Suprapubic skin (tissue), 4 donors: ENCODE measurements at places on chromosomes 1 and 21.

DNA sequence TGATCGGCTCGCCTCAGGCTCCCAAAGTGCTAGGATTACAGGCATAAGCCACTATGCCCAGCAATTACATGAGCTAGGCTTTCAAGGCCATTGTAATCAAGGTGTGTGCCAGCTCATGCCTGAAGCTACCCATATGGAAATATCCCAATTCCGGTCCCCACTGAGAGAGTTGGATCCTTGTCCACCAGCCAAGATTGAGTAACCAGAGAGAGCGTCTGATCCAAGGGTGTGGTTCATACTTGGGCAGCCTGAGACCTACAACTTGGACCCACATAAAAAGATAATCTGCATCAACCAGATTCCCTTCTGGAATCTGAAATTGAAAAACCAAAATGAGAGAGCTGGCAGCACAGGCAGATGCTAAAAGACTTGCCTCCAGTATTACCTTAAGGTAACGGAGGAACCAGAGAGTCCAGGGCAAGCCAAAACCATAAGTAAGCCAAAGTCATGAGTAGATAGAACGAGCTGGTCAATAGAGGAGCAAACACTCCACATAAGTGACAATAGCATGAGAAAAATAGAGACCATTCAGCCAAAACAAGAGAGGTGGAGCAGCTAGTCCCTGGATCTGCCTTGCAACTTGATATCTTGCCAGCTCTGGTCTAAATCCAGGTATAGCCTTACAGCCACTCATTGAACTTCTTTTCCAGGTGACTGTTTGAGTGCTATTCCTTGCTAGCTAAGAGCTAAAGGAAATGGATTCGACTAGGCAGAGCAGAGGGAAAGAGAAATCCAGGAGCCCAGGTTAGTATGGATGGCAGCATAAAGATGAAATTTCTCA is 63.8 kb upstream of the ATP1A1 start:
- no peak overlapping the region for H3K4me3 ChIP-seq
- H3K27me3 ChIP-seq: no peaks in the 10 kb centered on the region
- H3K4me1 ChIP-seq: peaks cover 39% of the 10 kb centered on the region
- DNase-seq: no peak

GRCh38 chr1:107529511-107530149 is 388.8 kb downstream of the NTNG1 start:
- H3K27ac ChIP-seq: peak overlapping the region; percentile 75
- peaks cover 31% of the 10 kb centered on the region for H3K4me1 ChIP-seq
- H3K4me3 ChIP-seq: no peak overlapping the region

DNA sequence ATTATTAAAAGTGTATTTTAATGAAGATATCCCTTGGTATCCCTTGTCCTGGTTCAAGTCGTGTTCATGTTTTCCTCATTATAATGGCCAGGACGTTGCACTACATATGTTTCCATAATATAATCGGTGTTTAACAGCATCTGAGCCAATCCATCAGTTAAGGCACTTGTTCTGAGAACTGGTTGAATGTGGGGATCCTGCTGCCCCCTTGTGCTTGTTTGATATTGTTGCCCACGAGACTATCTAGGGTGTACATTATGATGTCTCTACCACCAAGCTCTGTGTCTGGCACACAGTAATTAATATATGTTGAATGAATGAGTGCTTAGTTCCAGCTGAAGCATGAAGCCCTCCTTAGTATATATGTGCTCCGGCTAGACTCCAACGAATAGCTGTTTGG is 193.0 kb downstream of the CACNA1E start:
- no peaks in the 10 kb centered on the region for H3K4me1 ChIP-seq
- H3K27ac ChIP-seq: no peak overlapping the region
- H3K27me3 ChIP-seq: peaks cover 7% of the 10 kb centered on the region
- no peak overlapping the region for H3K4me3 ChIP-seq
- DNase-seq: no peak

GRCh38 chr1:113140588-113141446 is 67.8 kb downstream of the LRIG2 start:
- H3K27me3 ChIP-seq: no peaks in the 10 kb centered on the region
- H3K27ac ChIP-seq: no peak overlapping the region
- DNase-seq: no peak
- no peaks in the 10 kb centered on the region for H3K36me3 ChIP-seq
- H3K4me3 ChIP-seq: peak overlapping the region; percentile 8
- H3K4me1 ChIP-seq: peaks cover 27% of the 10 kb centered on the region

DNA sequence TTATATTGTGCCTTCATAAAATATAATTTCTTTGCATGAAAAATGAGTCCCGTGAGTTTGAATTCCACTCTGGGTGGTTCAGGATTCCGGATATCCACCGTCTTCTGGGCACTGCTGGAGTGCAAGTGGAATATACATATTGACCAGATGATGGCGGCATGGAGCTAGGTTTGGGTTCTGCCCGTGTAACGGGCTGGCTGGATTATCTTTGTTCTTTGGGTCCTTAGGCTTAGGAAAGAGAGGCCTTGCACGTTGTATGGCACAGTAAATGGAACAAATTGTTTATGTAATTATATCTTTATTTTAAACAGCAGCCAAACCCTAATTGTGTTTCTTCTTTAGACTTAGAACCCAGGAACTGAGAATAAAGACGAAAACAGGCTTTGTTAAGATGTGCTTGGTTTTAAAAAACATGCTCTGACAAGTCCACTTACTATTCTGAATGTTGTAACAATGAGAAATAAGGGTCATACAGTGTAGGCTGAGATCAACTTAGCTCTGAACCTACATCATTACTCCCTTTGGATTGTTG is 13.5 kb upstream of the ACBD6 start:
- H3K4me3 ChIP-seq: no peak overlapping the region
- H3K27me3 ChIP-seq: no peaks in the 10 kb centered on the region
- no peak for DNase-seq
- no peak overlapping the region for H3K27ac ChIP-seq
- H3K36me3 ChIP-seq: no peaks in the 10 kb centered on the region

- no peak overlapping the region for H3K27ac ChIP-seq
- H3K4me3 ChIP-seq: no peak overlapping the region
- DNase-seq: no peak
These were observed 4.1 kb upstream of the AVPR1B start for GRCh38 chr1:206121269-206121668.

GRCh38 chr1:98661544-98662355 is at the start of gene SNX7:
SNX7 (plus strand) TSS chr1:98661721; CDS start chr1:98661732, 11 bp downstream.
- DNase-seq: peak; percentile 89
- H3K36me3 ChIP-seq: no peaks in the 10 kb centered on the region
- H3K27ac ChIP-seq: peak within 1 kb of the TSS; percentile 89
- H3K4me1 ChIP-seq: peaks cover 29% of the 10 kb centered on the region
- peak within 1 kb of the TSS; percentile 78 for H3K4me3 ChIP-seq
- no peaks in the 10 kb centered on the region for H3K27me3 ChIP-seq

DNA sequence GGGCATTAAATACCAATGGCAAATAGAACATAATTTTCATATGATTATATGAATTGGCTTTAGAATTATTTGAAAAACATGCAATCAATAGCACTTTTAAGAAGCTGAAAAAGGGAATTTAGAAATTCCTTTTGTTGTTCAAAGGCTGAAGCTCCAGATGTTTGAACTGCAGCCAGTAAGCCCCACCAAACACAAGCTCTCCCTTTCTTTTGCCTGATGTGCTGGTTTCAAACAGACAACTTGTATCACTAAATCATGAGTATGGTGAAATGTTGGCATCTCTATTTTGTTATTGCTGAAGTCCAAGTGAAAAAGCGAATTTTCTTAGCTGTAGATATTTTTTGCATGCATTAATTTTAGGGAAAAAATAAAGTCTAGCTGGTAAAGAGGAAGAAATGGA is 27.5 kb upstream of the NCAM2 start:
- no peak overlapping the region for H3K4me3 ChIP-seq
- H3K27me3 ChIP-seq: no peaks in the 10 kb centered on the region
- no peak for DNase-seq
- H3K4me1 ChIP-seq: no peaks in the 10 kb centered on the region
- H3K27ac ChIP-seq: no peak overlapping the region

DNA sequence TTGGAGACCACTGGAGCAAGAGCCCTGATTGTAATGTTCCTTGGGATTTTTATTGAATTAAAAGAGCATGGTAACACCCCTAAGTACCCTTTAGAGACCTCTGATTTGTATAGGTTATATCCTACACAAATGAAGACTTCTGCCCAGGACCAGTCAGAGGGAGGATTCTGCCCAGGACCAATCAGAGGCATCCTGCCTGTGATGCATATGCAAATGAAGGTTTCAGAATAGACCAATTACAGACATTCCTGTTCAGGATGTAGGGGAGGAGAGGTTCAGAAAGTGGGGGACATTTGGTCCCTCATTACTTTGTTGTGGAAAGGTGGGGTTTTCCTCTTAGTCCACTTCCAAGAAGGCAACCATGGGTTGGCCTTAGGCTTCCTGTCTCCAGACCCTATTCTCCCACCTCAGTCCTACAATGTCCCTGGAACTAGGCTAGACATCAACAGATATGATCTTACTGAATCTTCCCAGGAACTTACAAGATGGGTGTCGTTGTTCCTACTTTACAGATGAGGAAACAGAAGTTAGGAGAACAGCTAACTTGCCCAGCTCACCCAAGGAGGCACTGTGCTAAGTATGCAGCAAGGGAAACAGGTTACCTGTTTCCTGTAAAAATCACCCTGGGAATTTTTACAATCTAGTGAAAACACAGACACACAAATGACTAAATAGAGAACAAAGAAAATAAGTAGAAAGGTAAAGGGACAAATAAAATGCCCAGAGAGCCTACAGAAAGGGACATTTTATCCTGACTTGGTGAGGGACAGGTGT is 36.8 kb upstream of the SFPQ start:
- H3K4me1 ChIP-seq: no peaks in the 10 kb centered on the region
- no peak overlapping the region for H3K27ac ChIP-seq
- no peaks in the 10 kb centered on the region for H3K27me3 ChIP-seq

- H3K4me1 ChIP-seq: no peaks in the 10 kb centered on the region
- no peaks in the 10 kb centered on the region for H3K36me3 ChIP-seq
- no peak overlapping the region for H3K27ac ChIP-seq
- no peak overlapping the region for H3K4me3 ChIP-seq
- peaks cover 3% of the 10 kb centered on the region for H3K27me3 ChIP-seq
- DNase-seq: no peak
These were observed 184.8 kb downstream of the BRINP2 start for GRCh38 chr1:177355575-177355974.

- H3K27me3 ChIP-seq: no peaks in the 10 kb centered on the region
- DNase-seq: no peak
- H3K27ac ChIP-seq: no peak overlapping the region
- no peak overlapping the region for H3K4me3 ChIP-seq
These were observed 124.4 kb upstream of the CACYBP start for GRCh38 chr1:174875306-174875705.

DNA sequence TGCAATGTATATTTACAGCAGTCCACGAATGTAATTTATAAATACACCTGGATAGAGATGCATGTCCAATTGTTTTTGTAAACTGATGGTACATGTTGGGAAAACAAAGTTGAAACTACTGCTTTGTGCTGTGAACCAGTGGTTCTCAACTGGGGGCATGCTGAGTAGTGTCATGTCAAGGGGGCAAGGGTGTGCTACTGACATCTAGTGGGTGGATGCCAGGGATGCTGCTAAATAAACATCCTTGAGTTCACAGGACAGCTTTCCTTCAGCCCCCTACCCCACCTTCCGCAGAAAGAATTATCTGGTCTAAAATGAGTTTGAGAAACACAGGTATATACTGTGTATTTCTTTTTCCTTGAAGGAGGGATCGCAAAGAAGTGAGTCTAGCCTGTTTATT is 95.9 kb downstream of the RASAL2 start:
- H3K4me3 ChIP-seq: no peak overlapping the region
- no peaks in the 10 kb centered on the region for H3K36me3 ChIP-seq
- H3K27me3 ChIP-seq: no peaks in the 10 kb centered on the region
- peaks cover 3% of the 10 kb centered on the region for H3K4me1 ChIP-seq
- DNase-seq: no peak

GRCh38 chr1:198934901-198935305 is 296.1 kb downstream of the PTPRC start:
- peak overlapping the region; percentile 53 for H3K4me3 ChIP-seq
- H3K4me1 ChIP-seq: peaks cover 10% of the 10 kb centered on the region
- no peak overlapping the region for H3K27ac ChIP-seq

DNA sequence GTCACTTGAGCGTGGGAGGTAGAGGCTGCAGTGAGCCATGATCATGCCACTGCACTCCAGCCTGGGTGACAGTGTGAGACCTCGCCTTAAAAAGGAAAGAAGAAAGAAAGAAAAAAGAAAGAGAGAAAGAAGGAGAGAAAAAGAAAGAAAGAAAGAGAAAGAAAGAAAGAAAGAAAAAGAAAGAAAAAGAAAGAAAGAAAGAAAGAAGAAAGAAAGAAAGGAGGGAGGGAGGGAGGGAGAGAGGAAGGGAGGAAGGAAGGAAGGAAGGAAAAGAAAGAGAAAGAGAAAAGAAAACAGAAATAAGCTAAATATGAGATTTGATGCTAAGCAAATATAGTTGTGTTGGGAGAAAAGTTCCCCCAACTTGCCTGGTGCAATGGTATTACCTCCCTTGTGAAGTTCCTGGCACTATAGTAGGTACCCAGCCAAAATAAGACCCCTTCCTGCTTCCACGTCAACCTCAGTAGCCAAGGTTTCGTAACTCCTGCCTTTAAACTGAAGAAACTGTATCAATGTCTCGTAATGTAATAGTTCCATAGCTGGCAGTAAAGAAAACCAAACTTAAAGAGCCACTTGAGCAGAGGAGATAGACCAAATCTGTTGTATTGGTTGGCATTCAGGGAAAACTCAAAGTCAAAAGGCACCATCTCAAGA is 88.1 kb upstream of the HNRNPU start:
- no peak for DNase-seq
- H3K4me3 ChIP-seq: no peak overlapping the region
- no peaks in the 10 kb centered on the region for H3K36me3 ChIP-seq
- H3K27me3 ChIP-seq: no peaks in the 10 kb centered on the region

DNA sequence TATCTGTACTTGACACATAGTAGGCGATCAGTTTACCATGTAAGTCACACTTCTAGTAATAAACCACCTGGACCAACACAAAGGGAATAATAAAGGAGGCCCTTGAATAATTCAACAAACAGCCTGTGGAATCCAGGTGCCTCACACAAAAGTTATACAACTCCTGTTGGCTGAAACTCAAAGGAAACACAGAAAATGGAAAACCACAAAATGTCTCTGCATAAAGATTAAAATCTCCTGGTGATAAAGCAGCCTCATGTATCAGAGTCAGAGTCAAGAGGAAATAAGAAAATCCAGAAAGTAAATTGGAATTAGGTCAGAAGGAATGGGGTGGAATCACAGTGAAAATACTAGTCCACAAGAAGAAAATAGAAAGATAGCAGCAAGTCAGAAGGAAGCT is 592.5 kb downstream of the NPHP4 start:
- no peaks in the 10 kb centered on the region for H3K4me1 ChIP-seq
- DNase-seq: no peak
- peaks cover 5% of the 10 kb centered on the region for H3K27me3 ChIP-seq
- H3K36me3 ChIP-seq: no peaks in the 10 kb centered on the region

- H3K4me3 ChIP-seq: no peak overlapping the region
- H3K36me3 ChIP-seq: no peaks in the 10 kb centered on the region
- DNase-seq: no peak
- no peak overlapping the region for H3K27ac ChIP-seq
- peaks cover 72% of the 10 kb centered on the region for H3K27me3 ChIP-seq
- no peaks in the 10 kb centered on the region for H3K4me1 ChIP-seq
These were observed 13.8 kb downstream of the OLIG2 start for GRCh38 chr21:33039536-33039935.

- H3K27me3 ChIP-seq: no peaks in the 10 kb centered on the region
- peak overlapping the region; percentile 1 for H3K27ac ChIP-seq
- DNase-seq: no peak
- H3K36me3 ChIP-seq: peaks cover 37% of the 10 kb centered on the region
- no peak overlapping the region for H3K4me3 ChIP-seq
- peaks cover 3% of the 10 kb centered on the region for H3K4me1 ChIP-seq
These were observed 7.6 kb downstream of the DCLRE1B start for GRCh38 chr1:113912594-113913311.
